ENCODE measurements at places on chromosomes 2 and 18.

GRCh38 chr2:226746196-226746800 is 53.3 kb downstream of the IRS1 start:
- no peak for DNase-seq

DNA sequence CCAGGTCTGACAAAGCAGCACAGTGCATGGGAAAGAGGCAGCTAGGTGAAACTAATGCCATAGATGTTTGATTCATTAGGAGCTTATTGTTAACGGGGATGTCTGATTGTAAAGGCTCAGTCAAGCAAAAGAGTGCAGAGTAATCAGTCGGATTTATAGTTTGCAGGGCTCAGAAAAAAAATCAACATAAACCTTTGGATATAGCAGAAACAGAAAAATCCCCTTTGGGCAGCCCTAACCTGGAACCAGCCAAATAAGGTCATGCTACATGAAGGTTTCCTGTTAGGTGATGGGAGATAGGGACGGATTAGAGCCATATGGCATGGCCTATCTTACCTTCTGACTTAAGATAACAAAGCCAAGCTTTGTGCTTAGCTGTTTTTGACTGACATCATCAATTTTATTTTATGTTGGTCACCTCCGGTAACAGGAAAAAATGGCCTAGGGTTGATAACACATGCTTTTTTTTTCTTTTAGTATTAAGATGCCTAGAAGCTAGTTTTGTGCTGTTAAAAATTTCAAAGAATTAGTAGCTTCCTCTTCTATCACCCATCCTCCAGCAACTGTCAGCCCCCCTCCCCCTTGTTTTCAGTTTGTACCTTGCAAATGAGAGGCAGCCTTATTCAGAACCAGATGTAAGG is 60.7 kb upstream of the ZEB2 start:
- DNase-seq, result no peak

GRCh38 chr2:101770726-101771125 is 73.2 kb downstream of the MAP4K4 start:
- peak; percentile 30 for DNase-seq

DNA sequence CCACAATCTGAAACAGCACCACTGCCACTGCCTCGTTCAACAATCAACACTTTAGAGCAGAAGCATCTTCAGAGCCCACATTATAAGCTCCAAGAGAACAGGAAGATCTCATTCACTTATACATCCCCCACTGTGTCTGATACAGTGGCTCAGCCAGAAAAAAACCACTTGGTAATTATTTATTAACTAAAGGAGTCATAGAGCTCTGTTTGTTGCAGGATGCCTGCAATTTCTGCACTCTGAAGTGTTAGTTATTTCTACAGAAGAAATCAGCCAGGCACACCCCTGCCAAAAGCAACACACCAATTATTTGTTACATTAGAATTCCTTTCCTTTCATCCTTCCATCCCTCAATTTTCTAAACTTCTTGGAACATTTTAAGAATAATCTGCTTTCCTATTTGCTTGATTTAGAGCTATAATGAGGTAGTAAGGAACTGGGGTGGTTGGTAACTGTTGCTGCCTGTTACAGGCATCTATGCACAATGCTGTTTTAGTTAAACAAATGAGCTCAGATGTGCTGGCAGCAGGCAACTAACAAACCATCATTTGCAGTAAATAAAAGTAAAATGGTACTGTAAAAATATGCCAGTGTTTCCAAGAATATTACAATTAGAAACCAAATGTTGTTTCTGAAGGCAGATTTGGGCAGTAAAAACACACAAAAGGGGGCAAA is 59.9 kb downstream of the DYM start:
- DNase-seq, result no peak

GRCh38 chr18:46469186-46469915 is 187.7 kb downstream of the LOXHD1 start:
- no peak for DNase-seq

DNA sequence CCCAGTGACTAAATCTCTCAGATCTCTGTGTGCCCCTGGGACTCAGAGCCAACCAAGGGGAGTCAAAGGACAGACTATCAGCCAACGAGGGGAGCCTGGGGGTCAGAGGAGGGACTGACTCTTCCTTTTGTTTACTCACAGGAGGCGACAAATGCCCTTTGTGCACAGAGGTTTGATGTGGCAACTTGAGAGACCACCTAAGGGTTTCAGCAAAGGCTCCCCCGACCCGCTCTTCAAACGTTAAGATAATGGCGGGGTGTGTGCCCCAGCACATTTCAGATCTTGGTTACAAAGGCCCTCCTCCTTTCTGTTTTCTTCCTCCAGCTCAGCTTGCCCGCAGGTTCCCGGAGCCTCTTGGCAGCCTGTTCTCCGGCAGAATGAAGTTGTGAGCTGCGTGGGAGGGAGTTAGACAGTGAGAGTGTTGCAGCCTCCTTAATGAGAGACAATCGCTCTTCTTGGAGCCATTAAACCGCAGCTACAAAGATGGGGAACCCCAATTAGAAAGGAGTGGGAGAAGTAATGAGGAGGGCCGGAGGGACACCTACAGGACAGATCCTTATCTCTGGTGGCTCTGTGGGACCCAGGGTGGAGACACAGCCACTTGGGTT is 76.2 kb downstream of the KIAA2012 start:
- DNase-seq, result peak; percentile 75

DNA sequence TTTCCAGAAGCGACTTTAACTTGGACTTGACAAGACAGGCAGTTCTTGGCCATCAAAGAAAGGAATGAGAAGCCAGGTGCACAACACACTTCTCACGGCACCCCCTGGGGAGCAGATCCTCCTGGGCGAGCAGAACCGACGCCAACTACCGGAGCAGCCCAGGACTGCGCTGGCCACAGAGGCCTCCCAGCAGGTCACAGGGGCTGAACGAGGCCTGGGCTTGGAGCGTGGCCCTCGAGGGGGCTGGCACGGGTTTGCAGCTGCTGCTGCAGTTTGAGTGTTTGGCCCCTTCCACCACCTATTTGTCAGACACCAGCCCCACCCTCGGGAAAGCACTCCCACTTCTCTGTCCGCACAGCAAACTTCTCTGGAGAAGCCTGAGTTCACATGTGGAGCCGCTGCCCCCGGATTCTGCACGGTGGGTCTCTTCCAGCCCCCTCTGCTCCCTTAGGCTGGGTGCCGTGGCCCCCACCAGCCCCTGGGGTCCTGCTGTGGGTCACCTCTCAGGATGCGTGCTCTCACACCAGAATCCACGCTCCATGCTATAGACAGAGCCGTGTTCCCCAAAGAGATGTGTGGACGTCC is 306.7 kb upstream of the SALL3 start:
- DNase-seq, result no peak

DNA sequence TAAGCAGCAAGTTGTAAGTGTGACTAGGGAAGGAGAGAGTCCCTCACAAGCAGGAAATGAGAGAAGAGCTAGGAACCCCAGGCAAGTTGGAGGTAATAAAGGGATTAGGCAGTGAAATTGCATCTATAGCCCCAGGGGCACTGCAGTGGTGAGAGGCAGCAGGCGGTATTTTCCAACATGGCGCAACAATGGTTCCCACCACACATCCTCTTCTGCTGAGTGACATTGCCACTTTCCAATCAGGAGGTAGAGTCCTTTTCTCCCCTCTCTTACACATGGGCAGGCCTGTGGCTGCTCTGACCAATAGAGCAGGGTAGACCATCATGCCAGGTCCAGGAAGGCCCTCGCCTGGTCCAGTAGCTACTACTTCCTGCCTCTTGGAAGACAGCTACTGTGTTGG is 86.6 kb downstream of the DNER start:
- no peak for DNase-seq

DNA sequence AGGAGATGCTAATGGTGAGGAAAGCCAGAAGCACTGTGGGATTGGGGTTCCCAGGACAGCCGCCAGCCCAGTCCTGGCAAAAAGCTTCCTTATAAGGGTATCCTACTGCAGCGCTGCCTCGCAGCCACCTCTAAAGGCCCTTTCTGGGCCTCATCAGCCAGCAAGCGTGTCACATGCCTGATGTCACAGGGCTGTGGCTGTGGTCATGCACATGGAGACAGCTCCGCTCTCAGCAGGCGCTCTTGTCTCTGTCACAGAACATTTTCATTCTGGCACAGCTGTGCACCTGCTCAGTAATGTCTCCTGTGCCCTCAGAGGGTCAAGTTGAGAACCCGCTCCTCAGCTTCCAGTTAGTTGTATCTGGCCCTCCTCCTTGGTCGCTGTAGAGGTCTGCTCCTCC is 17.7 kb upstream of the MAL start:
- DNase-seq, result no peak

GRCh38 chr18:31710826-31711225 is 26.4 kb upstream of the B4GALT6 start:
- no peak for DNase-seq

DNA sequence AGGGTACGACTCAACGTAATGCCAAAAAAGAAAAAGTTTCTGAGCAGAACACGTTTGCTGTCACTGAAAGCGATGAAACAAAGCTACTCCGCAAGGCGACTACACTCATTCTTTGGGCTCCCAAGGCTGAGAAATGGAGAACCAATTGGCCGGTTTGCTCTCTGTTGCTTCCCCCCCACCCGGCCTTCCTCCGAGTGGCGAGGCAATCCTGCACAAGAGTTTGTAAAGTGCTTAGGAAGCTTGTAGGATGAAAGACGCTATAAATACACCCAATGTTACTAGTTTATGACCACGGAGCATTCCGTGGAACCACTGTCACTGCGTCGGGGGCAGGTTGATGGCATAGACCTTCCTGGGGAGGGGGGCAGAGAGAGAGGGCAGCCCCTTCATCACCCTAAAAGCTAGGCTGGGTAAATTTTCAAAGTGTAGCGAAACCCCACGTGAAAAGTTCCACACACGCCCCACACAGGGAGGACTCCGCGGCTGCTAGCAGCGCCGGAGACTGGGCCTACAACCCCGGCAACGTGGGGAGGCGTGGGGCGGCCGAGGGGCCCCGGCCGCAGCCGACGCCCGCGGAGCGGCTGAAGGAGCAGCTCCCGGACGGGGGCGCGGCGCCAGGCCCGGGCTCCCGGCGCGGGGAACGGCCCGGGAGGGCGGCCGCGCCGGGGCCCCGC is 915 bp downstream of the CUL3 start:
- DNase-seq, result peak; percentile 55

DNA sequence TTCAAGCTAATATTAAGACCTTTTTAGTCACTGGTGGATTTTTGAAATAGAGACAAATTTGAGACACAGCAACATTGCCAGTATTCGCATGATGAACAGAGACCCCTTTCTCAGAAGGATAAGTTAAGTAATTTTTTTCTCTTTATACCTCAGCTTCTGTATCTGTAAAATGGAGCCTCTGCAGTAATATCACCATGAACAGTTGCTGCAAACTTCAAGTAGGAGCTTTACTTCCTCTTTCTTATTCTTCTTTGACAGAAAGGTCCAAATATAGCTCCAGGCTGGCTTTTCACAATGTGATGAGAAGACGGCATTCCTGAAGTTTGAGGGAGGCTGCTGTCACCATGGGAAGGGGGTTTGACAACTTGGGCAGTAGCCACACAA is 158.7 kb downstream of the TDRD15 start:
- DNase-seq, result no peak

Measured in femur (tissue), 1 donor.